ENCODE measurements at places on chromosomes 13 and 19. TPM values are rescaled to one million over a fixed set of nuclear protein-coding genes. Genes with fewer than 3 reads are reported as not detected.

SLC8A2 gene
- total RNA-seq: not detected

ZNF98 gene
- 0.17 TPM for total RNA-seq

ZNF569 gene
- total RNA-seq: 7.0 TPM

BEST2 gene
- not detected for total RNA-seq

STOML3 gene
- not detected for total RNA-seq

PTGIR gene
- total RNA-seq: 1.9 TPM

ZNF90 gene
- total RNA-seq: 2.0 TPM

SYNE4 gene
- 1.5 TPM for total RNA-seq

ZNF112 gene
- 4.8 TPM for total RNA-seq

NKPD1 gene
- not detected for total RNA-seq

DPF1 gene
- total RNA-seq: not detected

ZNF701 gene
- total RNA-seq: 12.2 TPM

IGFL3 gene
- not detected for total RNA-seq

ELL gene
- 14.5 TPM for total RNA-seq

ZNF14 gene
- 5.7 TPM for total RNA-seq

PRR19 gene
- total RNA-seq: 0.75 TPM

ZNF813 gene
- 3.5 TPM for total RNA-seq

POLR2E gene
- total RNA-seq: 302 TPM

C19orf67 gene
- total RNA-seq: not detected

ATP4A gene
- total RNA-seq: not detected

CCL25 gene
- not detected for total RNA-seq

PCDH8 gene
- total RNA-seq: not detected

SHD gene
- total RNA-seq: not detected

COX7A1 gene
- total RNA-seq: 18.2 TPM

CEACAM16 gene
- total RNA-seq: not detected

CEACAM5 gene
- not detected for total RNA-seq

CADM4 gene
- total RNA-seq: 31.9 TPM

ZNF208 gene
- total RNA-seq: 4.7 TPM

SLC6A16 gene
- 3.3 TPM for total RNA-seq

ELSPBP1 gene
- total RNA-seq: not detected

PRR36 gene
- total RNA-seq: not detected

ZIC5 gene
- not detected for total RNA-seq

PTH2 gene
- not detected for total RNA-seq

CD37 gene
- total RNA-seq: 29.1 TPM

PRKCSH gene
- total RNA-seq: 109 TPM

ZNF541 gene
- 2.3 TPM for total RNA-seq

FCER2 gene
- total RNA-seq: not detected

DNAAF3 gene
- not detected for total RNA-seq

TTYH1 gene
- not detected for total RNA-seq

S1PR4 gene
- 0.49 TPM for total RNA-seq

KLK6 gene
- not detected for total RNA-seq

COL5A3 gene
- total RNA-seq: 79.1 TPM

TUBA3C gene
- total RNA-seq: not detected

KLK3 gene
- not detected for total RNA-seq

OR2Z1 gene
- total RNA-seq: not detected

SGTA gene
- total RNA-seq: 28.2 TPM

DHDH gene
- not detected for total RNA-seq

LYL1 gene
- 27.7 TPM for total RNA-seq

TMEM255B gene
- 1.5 TPM for total RNA-seq

BST2 gene
- 61.5 TPM for total RNA-seq

All from subcutaneous adipose tissue (tissue), 4 donors.